Activated CD4-positive, alpha-beta T cell treated with anti-CD3 and anti-CD28 coated beads for 36 hours (primary cell): ENCODE measurements at places on chromosomes 11 and 22. TPM values are rescaled to one million over a fixed set of nuclear protein-coding genes. Genes with fewer than 3 reads are reported as not detected.
A peak's percentile ranks its signal among the peaks of the same experiment; 100 is the strongest.

Gene PPP6R3
- total RNA-seq = 126 TPM

Gene C22orf31
- total RNA-seq = not detected

- H3K27ac ChIP-seq = no peak overlapping the region
- no peaks in the 10 kb centered on the region for H3K27me3 ChIP-seq
- no peaks in the 10 kb centered on the region for H3K4me1 ChIP-seq
- DNase-seq = no peak
These were observed 343.9 kb downstream of the DYNC2H1 start for GRCh38 chr11:103453126-103453525.

- H3K36me3 ChIP-seq = no peaks in the 10 kb centered on the region
- no peaks in the 10 kb centered on the region for H3K4me1 ChIP-seq
- DNase-seq = no peak
- no peak overlapping the region for H3K27ac ChIP-seq
- no peak overlapping the region for H3K4me3 ChIP-seq
These were observed 7.6 kb downstream of the PLEKHB1 start for GRCh38 chr11:73653996-73654395.

GRCh38 chr11:65414776-65415498 is 7.7 kb upstream of the NEAT1 start:
- H3K36me3 ChIP-seq = peaks cover 7% of the 10 kb centered on the region
- no peak overlapping the region for H3K4me3 ChIP-seq
- DNase-seq = peak; percentile 5

DNA sequence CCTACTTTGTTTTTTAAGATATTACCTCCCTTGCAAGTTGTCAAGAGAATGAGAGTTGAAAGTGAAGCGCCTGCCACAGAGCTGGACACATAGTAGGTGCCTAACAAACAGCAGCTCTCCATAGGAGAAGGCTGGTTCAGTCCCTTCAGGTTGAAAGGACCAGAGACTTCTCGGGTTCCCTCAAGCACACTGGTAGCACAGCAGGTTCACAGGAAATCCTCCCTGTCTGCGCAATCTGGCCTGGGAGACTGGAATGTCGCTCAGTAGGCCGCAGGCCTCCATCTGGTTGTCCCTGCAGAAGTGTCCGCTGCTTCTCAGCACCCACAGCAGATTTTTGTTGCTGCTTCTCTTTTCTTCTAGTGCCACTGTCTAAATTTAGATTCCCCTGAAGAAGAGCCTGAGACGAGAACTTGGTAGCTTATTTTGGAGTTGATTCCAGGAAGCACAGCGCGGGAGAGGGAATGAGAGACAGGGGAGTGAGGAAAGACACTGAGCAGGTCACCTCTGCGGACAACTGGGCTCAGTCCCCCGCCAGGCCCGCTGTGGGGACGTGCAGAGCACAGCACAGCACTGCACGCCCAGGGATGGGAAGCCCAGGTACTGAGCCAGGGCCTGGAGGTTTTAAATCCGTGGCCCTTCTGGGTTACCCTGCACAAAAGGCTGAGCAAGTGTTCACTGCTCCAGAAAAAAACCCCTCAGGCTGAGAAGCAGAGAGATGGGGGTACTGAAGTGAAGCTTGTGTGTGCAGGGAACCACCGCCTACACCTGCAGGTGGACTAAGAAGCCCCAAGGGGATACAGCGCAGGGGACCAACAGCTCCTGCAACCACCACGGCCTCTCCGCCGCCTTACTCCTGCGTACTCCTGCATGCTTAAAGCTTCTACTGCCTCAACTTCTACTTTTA is 31.6 kb downstream of the RBX1 start:
- H3K27me3 ChIP-seq = no peaks in the 10 kb centered on the region
- no peaks in the 10 kb centered on the region for H3K4me1 ChIP-seq
- H3K27ac ChIP-seq = no peak overlapping the region
- no peak for DNase-seq
- no peaks in the 10 kb centered on the region for H3K36me3 ChIP-seq
- H3K4me3 ChIP-seq = no peak overlapping the region

- H3K27ac ChIP-seq = no peak overlapping the region
- no peak for DNase-seq
- no peaks in the 10 kb centered on the region for H3K36me3 ChIP-seq
- H3K4me3 ChIP-seq = no peak overlapping the region
- H3K4me1 ChIP-seq = no peaks in the 10 kb centered on the region
- peaks cover 4% of the 10 kb centered on the region for H3K27me3 ChIP-seq
These were observed 589.7 kb upstream of the KIRREL3 start for GRCh38 chr11:127590314-127590713.

- no peak for DNase-seq
- no peak overlapping the region for H3K4me3 ChIP-seq
- H3K27me3 ChIP-seq = peaks cover 21% of the 10 kb centered on the region
These were observed 20.3 kb downstream of the IFITM10 start for GRCh38 chr11:1730059-1730629.

DNA sequence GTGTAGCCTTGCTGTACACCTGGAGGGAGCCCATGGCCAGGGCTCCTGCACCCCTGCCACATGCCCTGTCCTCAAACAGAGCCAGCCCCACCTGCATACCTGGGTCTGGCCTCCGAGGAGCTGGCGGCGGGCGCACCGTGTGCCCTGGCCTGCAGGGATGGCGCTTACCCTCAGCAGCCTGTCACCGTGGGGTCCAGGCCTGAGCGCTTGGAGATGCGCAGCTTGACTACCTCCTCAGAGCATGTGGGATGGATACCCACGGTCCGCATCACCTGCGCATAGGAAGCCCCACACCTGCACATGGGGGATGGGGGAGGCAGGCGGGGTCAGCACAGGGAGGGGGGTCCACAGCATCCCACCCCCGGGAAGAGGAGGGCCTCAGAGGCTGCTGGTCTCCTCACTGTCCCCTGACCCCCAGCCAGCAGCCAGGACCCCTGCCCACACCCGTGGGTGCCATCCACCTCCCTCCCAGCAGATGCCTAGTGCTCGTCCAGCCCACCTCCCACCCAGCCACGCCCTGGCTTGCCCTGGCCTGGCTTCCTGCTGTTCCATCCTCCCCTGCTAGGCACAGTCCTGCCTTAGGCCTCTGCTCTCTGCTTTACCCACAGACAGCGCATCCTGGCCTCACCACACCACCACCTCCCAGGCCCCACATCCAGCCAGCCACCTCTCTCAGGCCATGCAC is 22.4 kb upstream of the GNB1L start:
- no peaks in the 10 kb centered on the region for H3K36me3 ChIP-seq
- no peak overlapping the region for H3K27ac ChIP-seq
- DNase-seq = peak; percentile 2
- no peak overlapping the region for H3K4me3 ChIP-seq
- H3K4me1 ChIP-seq = peaks cover 10% of the 10 kb centered on the region

DNA sequence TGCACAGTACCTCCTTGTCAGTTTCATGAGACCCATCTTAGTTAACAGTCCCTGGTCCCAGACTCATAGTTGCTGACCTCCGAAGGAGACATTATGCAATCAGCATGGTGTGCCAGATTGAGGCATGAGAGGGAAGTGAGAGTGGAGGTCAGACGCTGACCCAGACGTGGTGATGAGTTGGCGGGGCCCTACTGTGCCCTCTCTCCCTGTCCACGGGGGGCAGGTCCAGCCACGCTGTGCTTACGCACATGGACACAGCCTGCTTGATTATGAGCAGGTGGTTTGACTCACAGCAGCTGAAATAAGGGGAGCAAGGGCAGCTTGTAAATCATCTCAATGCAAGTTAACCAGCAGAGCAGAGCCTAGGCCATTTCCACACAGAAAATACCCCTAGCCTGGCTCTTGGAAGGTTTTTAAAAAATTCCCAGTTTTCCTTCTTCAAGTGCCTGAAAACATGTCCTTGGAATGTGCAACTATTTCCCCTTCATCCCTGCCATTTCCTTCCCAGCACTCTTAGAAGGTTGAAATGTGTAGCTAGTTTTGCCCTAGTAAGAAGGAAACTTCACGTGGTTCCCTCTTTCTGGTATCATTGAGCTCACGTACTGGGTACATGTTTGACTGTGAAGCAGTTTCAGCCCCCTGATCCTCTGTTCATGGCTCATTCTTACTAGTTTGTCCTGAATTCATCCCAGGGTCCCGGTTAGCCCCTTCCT is 122.6 kb upstream of the SORL1-AS1 start:
- peak overlapping the region; percentile 69 for H3K27ac ChIP-seq
- peak; percentile 16 for DNase-seq
- peaks cover 73% of the 10 kb centered on the region for H3K36me3 ChIP-seq
- peaks cover 23% of the 10 kb centered on the region for H3K4me1 ChIP-seq
